ENCODE measurements at places on chromosomes 2 and 18.
A peak's percentile ranks its signal among the peaks of the same experiment; 100 is the strongest.

- DNase-seq: no peak
Observed at GRCh38 chr2:187150670-187151069, 297.4 kb downstream of the CALCRL start.

DNA sequence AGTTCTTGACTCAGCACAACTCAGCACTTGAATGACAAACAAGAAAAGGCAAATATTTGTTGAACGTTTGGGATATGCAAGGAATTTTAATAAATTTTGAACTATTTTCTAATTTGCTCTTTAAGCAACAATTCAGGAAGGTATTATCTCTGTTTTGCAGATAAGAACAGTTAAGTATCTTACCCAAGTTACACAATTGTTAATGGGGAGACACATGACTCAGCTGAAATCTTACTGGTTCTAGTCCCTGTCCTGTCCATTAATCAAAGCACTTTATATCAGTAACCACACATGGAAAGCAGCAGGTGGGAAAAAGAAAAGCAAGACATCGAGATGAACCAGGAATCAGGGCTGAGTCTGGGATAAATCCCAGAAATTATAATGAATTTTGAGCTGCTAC, 493.9 kb upstream of the PIK3C3 start:
- no peak for DNase-seq

DNA sequence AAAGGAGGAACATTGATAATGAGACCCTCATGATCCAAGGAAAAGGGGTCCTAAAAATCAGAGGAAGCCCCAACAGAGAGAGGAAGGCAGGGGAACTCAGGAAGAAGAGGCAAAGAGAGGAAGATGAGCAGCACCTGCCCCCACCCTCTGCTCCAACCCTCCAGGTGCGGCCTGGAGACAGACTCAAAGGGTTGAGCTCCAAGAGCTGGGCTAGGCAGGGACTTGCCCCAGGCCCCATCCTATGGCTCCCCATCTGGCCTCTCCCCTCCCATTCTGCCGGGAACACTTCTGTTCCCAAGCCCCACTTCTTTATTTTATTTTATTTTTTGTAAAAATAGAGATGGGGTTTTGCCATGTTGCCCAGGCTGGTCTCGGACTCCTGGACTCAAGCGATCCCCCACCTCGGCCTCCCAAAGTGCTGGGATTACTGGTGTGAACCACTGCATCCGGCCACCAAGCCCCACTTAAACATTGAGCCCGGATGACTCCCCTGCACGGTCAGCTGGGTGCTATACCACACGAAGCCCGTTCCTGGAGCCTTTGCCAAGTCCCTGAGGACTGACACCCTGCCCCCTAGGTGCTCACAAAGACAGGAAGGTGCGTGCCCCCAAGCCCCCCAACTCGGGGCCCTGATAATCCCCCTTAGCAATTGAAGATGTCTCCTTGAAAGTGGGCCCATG, 3.8 kb upstream of the GPR55 start:
- no peak for DNase-seq

GRCh38 chr2:200860092-200860795, 4.2 kb downstream of the CLK1 start:
- peak; percentile 23 for DNase-seq

- DNase-seq: no peak
Observed at GRCh38 chr2:167817422-167817821, 430.0 kb downstream of the STK39 start.

GRCh38 chr2:98869272-98869641, 66.8 kb downstream of the CRACDL start:
- no peak for DNase-seq

- no peak for DNase-seq
Observed at GRCh38 chr18:30254331-30254730, 788.2 kb downstream of the DSC3 start.
